Hypothalamus (tissue), 51 donors: ENCODE measurements at places on chromosomes 6 and 20.

GRCh38 chr20:5041433-5041832 is 40.1 kb upstream of the SLC23A2 start:
- DNase-seq, result no peak

DNA sequence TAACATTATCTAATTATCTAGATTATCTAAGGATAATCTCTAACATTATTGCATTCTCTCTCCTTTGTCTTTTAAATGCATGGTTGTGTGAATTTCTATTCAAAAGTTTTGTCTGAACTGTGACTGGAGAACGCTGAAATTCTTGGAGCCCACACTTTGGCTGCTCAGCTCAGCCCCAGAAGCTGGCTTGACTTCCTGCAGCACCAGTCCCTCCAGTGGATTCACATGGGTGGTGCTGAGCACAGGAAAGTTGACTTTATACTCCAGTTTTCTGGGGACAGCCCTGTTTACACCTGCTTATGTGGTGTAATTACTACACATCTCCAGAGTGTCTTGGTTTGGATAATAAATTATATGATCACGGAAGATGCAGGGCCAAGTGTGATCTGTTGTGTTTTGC is 255.1 kb upstream of the NOX3 start:
- no peak for DNase-seq

GRCh38 chr6:30821862-30822784 is 62.2 kb upstream of the DDR1 start:
- DNase-seq, result no peak

DNA sequence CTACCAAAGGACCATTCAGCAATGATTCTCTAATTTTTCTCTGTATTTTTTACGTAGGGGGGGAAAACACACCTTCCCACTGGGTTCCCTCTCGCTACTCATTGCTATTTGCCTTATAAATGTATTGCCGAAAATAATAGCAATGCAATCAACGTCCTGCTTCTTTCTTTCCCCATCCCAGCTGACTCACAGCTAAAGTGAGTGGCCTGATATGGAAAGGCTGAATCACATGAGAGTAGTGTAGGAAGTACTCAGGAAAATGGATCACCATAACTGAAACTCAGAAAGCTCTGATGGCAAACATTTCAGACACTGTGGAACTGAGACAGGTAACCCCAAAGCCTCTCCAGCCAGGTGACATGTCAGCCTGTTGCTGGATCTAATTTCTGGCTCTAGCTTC is 49.3 kb upstream of the SRPK1 start:
- DNase-seq, result no peak

DNA sequence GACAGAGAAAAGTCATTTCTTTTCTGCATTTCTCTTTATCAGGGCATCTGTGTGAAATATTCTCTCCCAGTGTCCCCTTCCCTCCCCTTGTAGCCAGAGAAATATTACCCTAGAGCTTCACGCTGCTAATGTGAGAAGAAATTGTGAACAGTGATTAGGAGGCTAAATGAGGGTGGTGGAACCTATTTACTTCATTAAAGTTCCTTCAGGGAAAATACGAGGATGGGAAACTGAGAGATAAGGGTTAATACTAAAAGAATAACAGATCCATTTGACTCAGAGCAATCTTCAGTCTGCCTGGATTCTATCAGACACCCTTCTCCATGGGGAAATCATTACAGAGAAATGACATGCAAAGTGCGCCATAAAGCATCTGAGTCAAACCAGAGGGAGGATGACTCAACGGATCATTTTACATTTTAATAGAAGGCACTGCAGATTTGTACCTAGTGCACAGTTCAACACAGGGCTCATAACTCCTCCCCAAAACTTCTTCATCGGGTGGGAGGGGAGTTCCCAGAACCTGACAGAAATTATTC is 131.3 kb downstream of the GJA10 start:
- no peak for DNase-seq

DNA sequence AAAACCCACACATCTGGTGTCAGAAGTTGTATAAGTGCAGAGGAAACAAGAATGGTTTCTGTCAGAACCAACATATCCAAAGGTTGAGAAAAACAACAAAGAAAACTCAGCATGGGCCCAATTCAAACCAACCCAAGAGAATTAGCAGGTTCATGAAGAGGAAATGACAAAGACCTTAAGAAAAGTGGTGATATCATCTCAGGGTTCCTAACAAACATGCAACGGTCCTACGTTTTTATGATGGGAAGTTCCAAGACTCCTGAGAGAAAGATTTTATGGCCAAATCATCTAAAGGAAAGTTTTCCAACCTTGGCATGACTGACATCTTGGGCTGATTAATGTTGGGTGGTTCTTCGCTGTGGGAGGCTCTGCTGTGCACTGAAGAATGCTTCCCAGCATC is 23.0 kb downstream of the TFB1M start:
- no peak for DNase-seq

GRCh38 chr6:33926451-33926850 is 122.6 kb upstream of the MLN start:
- no peak for DNase-seq

GRCh38 chr6:45746046-45746445 is 269.6 kb downstream of the CLIC5 start:
- DNase-seq, result no peak

DNA sequence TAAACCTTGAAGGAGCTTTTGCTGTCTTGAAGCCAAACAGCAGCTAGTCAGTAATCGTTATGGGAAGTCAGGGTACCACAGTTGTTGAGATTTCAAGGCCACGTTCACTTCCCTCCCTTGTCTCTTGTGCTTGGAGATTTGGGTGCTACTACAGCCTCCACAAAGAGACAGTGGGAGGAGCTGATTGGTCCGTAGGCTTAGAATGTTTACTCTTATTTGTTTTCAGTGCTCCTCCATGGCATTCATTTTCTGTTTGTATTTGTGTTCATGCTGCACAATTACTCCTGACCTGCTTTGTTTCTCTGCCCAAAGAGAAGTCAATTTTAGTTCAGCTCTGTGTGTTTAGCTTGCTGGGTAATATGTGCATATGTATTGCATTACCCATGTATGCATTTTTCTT is 147.7 kb downstream of the PRL start:
- peak; percentile 27 for DNase-seq

- no peak for DNase-seq
Observed at GRCh38 chr20:3890398-3890751, 1.2 kb downstream of the PANK2 start.

DNA sequence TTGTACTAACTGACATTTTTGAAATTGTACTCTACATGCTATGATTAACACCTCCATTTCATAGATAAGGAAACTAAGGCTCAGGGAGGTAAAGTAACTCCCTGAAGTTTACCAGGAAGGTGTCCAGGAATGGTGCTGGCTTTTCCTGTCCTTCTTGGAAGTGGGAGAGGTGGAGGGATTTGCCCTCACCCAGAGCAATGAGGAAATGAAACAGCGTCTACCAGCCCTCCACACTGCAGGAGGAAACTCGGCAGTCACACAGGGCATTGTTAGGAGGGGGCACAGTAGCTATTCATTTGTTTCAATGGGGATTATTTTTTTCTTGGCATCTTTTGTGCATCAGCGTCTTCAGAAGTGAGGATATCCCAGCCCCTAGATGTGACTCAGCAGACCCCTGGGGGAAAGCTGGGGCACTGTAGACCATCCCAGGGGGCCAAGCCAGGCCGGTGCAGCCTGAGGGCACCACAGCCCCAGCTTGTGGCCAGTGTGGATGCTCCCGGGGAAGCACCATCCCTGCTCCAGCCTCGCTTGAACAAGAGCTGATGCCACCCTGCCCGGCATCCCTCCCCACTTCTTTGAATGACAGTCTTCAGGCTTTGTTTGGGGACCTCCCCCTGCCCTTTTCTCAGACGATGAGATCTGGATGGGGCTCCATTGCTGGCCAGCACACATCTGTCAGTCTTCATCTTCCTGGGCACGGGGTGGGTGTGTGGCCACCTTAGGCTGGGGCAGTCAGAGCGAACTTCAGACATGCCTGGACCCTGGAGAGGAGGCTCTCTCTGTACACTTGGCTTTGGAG is 224.4 kb upstream of the PMEPA1 start:
- no peak for DNase-seq

GRCh38 chr6:87152526-87152955 is 2.8 kb upstream of the ZNF292 start:
- DNase-seq, result no peak

DNA sequence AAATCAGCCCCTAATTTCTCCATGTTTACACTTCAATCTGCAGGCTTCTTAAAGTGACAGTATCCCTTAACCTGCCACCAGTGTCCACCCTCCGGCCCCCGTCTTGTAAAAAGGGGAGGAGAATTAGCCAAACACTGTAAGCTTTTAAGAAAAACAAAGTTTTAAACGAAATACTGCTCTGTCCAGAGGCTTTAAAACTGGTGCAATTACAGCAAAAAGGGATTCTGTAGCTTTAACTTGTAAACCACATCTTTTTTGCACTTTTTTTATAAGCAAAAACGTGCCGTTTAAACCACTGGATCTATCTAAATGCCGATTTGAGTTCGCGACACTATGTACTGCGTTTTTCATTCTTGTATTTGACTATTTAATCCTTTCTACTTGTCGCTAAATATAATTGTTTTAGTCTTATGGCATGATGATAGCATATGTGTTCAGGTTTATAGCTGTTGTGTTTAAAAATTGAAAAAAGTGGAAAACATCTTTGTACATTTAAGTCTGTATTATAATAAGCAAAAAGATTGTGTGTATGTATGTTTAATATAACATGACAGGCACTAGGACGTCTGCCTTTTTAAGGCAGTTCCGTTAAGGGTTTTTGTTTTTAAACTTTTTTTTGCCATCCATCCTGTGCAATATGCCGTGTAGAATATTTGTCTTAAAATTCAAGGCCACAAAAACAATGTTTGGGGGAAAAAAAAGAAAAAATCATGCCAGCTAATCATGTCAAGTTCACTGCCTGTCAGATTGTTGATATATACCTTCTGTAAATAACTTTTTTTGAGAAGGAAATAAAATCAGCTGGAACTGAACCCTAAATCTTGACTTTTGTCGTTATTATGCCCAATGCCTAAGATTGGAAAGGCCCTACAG is 4.5 kb downstream of the SOX4 start:
- no peak for DNase-seq

GRCh38 chr6:163719028-163719742 is 304.7 kb downstream of the QKI start:
- DNase-seq, result no peak

GRCh38 chr6:168888102-168888501 is 365.5 kb downstream of the THBS2 start:
- DNase-seq, result no peak

GRCh38 chr20:19671374-19671773 is 86.7 kb upstream of the RIN2 start:
- no peak for DNase-seq
